ENCODE measurements at places on chromosomes 6 and 20.
A peak's percentile ranks its signal among the peaks of the same experiment; 100 is the strongest.

DNA sequence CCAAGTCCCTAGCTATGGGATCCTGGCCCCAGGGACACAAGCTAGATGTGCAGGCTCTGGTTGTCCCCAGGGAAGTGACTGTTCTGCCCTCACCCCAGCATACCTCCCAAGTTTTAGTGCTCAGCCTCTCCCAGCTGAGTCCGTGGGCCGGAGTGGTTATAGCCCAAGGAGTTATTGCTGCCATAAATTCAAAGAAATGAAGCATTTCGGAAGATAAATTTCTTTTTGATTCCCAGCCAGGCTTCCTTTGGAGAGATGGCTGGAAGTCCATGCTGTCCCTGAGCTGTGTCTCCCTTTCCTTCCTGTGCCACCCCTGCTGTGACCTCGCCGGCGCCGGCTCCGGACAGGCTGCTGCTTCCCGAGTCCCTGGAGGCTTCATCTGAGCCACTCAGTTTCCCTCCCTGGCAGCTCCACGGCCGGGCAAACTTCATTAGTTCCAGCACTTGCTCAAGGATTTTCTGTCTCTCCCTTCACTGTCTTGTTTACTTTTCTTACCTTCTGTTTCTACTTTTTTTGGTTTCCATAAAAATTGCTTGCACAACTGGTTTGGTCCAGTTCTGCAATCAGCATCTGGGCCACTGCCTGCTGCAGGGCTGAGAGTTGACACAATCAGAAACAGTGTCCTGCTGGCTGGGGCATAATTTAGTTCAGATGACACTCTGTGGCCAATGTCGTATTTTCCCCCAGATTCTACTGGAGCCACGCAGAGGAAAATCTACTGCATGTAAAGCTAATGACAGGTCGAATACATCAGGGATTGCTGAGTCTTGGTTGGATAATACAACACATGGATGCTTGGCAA lies 225.5 kb downstream of the SYNDIG1 start:
- no peak for DNase-seq

- no peak for DNase-seq
These were observed 211.6 kb downstream of the RNF144B start for GRCh38 chr6:18598551-18599264.

DNA sequence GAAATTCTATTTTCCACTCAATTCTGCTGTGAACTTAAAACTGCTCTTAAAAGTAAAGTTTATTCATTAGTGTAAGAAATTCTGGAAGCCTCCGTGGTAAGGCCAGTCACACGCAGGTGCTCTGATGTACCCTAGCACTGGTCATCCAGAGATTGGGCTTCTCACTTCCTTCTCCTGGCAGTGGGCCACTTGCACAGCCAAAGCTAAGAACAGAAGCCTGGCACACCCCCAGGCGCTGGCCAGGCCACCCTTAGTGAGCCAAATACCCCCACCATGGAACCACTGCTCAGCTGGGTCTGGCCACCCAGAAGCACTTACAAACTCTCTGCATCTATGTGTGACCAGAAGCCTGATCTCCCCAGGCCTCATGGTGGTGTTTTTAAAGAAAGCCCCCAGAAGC lies 35.3 kb upstream of the ARFGEF2 start:
- no peak for DNase-seq

- no peak for DNase-seq
These were observed 206.4 kb upstream of the HDDC2 start for GRCh38 chr6:125507987-125508655.

GRCh38 chr20:11246251-11246775 lies 572.5 kb upstream of the JAG1 start:
- no peak for DNase-seq

DNA sequence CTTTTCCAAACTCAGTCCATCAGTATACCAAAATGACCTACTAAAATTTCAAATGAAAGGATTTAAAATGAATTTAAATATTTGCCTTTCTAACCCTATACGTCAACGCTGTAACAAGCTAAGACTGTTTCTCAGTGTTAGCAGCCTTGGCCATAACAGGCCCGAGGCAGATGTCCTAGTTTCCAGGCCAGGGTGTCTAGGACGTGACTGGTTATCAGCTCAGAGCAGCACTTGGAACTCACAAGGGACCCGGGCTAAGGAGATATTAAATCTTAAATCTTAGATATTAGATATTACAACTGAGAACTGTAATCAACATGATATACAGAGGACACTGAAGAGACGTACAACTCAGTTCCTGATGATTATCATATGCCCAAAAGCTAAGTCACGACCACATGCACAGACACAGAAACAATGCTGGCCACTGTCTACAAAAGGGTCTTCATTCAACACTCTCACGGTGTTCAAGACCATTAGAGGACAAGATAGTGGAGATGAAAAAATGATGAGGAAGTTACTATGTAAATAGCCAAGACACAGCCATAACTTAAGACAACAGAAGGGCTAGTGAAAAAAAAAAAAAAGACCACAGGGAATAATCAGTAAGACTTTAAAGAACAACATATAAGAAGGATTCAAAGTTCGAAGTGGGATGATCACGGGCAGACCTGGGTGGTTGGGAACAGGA lies at the start of gene CLDN20:
Gene CLDN20 (plus strand): TSS at position 641 of the 691 bp plus-strand sequence. CDS start 11,707 bp downstream, outside the sequence.
- no peak for DNase-seq

DNA sequence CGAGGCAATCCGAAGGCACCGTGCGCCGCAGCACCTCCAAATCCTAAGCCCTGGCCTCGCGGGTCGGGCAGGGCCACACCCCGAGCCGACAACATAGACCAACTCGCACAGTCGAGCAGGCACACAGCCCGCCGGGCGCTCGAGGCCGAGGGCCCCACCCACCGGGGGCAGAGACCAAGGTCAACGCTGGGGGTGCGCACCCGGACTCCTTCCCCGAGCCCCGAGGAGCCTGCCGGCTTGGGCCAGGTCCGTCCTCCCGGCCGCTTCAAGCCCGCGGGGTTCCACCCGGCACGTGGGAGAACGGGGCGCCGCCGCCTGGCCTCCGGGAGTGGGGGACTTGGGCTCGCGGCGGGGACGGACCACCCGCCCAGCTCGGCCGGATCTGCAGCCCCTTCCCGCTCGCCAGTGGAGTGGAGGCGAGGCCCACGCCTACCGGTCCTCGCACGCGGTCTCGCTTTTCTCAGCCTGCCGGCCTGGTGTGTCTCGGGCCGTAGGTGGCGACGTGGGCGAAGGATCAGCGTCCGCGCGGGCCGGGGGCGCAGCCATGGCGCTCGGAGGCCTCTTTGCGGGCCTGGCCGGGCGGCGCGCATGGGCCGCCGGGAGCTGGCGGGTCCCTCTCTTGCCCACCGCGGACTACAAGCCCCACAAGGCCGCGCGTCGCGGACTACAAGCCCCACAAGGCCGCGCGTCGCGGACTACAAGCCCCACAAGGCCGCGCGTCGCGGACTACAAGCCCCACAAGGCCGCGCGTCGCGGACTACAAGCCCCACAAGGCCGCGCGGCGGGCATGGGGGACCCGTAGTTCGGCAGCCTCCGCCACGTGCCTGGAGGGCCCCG lies at the start of gene UCKL1:
Gene UCKL1 (minus strand): TSS at position 590 of the 837 bp plus-strand sequence. CDS start 44 bp downstream, at position 546.
- DNase-seq, result peak; percentile 77

- DNase-seq, result no peak
These were observed 58.4 kb upstream of the ARMH2 start for GRCh38 chr6:24856901-24857670.

GRCh38 chr6:16683641-16684194 lies 77.5 kb downstream of the ATXN1 start:
- DNase-seq, result no peak

DNA sequence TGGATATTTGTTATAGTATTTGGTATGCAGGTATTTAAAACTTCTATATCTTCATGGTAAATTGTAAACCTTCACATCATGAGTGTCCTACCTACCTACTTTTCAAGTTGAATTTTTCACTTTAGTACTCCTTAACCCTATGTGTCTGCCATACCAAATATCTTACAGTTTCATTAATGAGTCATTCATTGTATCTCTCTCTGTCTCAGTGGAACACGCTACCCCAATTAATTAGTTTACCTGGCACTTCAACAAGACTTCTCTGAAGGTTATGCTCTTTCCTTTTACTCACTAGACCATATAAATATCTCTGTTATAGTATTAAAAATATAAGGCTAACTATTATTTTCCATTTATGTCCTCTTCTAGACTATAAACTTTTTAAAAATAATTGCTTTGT lies 123.9 kb upstream of the GJE1 start:
- DNase-seq, result no peak

DNA sequence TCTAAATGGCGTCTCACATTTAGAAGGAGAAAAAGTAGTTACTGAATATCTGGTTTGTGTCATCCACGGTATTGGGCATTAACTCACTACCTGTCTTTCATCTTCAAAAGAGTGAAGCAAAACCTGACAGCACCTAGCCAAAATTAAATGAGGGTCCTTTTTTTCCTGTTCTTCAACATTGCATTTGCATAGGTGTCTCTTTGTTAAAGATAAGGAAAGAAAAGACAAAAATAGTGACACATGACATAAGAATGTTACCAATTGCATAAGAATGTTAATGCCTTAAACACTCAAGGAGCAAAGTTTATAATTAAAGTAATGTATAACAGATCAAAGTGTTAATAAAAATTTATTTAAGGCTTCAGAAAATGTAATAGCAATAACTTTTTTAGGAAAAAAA lies 61.4 kb upstream of the MANEA start:
- DNase-seq, result no peak

GRCh38 chr6:40852779-40853373 lies 186.1 kb downstream of the UNC5CL start:
- no peak for DNase-seq

GRCh38 chr20:40966516-40967185 lies 62.0 kb upstream of the TOP1 start:
- DNase-seq, result no peak

DNA sequence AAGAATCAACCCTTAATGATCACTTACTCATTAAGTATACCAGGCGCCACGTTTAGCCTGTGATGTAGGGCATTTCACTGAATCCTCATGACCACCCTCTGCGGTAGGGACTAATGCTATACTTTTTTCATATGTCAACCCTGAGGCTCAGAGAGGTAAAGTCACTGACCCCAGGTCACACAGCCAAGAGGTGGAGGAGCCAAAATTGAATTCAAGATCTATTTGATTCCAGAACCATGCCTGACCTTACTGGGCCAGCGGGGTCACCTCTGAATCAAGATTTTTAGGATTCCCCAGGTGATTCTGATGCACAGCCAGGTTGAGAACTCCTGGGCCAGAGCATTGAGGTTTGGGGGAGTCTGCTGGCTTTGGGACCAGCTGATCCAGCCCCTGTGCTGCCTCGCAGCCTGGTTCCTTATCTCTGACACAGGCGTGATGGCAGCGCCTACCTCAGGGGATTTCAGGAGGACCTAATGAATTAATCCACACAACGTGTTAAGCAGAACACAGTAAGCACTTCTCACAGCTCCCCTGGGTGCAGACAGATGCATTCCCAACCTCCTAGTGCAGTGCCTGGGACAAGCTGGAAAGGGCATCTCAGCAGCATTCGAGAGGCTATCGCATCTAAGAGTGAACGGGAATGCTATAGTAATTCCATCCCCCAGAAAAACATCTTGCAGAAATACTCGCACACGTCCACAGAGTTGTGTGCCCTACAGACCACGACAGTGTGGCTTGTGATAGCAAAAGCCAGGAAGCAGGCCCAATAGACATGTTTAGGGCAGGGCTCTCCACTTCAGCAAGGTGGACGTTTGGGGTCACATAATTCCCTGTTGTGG lies 101.4 kb upstream of the PTPN1 start:
- no peak for DNase-seq

GRCh38 chr6:157885211-157885788 lies 62.3 kb downstream of the SNX9 start:
- DNase-seq, result no peak

- no peak for DNase-seq
These were observed 123.3 kb downstream of the KIF13A start for GRCh38 chr6:17863901-17864754.

DNA sequence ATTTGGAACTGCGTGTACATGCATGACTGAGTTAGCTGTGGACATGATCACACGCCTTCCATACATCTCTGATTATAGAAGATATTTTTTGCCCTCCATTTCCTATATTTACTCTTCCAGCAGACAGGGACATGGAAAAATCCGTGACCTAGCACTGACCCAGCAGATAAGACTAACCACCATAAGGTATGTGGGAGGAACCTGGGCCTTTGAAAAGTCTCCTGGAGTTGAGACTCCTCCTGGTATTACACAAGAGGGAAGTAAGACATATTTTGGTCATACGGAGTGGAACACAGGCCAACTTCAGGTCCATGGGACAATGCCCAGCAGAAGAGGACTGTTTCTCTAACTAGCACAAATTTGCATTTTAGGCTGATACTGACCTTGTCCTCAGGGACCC lies 13.7 kb upstream of the SIRPB1 start:
- DNase-seq, result no peak

- no peak for DNase-seq
These were observed 19.4 kb upstream of the OVOL2 start for GRCh38 chr20:18077157-18077556.

DNA sequence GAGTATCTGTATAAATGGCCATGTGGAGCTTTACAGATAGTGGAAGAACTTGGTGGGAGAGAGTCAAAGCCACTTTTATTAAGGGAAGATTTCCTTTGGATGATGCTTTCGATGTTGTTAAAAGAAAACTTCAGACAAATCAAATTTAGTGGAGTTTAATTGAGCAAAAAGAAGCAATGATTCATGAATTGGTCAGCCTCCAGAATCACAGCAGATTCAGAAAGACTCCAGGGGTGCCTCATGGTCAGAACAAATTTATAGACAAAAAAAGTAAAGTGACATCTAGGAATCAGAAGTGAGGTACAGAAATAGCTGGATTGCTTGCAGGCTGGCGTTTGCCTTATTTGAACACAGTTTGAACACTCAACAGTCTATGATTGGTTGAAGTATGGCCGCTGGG lies 5.3 kb upstream of the CGA start:
- DNase-seq, result no peak

DNA sequence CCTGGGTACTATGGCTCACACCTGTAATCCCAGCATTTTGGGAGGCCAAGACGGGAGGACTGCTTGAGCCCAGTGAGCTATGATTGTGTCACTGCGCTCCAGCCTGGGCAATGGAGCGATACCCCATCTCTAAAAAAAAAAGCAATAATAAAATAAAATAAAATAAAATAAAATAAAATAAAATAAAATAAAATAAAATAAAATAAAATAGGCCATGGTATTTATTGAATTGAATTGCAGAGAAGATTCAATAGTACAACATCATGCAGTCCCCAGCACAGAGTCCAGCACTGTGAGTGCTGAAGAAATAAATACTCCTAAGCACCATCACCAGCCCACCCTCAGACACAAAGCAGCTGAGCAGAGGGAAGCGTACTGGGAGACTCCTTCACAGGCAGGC lies 144.7 kb downstream of the RALGAPA2 start:
- DNase-seq, result no peak

DNA sequence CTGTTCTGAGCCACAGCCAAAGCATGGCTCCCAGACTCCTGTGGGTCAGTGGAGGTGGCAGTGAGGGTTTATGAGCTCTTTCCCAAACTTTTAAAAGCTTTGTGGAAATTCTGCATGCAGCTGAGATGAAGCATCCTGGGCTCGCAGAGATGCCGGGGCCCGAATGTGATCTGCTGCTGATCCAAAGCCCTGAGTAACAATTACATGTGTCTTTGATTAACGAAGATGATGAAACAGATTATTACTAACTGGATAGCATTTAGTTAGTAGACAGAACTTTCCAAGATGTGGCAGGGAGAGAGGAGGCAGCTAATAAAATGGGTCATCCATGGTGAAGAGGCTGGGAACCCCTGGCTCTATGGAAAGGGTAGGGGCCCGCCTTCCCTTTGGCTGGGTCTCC lies 43.9 kb upstream of the MDFI start:
- no peak for DNase-seq
